ENCODE measurements at places on chromosomes 12 and 14.

GRCh38 chr14:97924922-97925613, 1127.9 kb downstream of the VRK1 start:
- DNase-seq = no peak

GRCh38 chr14:25803386-25804018, 753.6 kb upstream of the STXBP6 start:
- DNase-seq = no peak

DNA sequence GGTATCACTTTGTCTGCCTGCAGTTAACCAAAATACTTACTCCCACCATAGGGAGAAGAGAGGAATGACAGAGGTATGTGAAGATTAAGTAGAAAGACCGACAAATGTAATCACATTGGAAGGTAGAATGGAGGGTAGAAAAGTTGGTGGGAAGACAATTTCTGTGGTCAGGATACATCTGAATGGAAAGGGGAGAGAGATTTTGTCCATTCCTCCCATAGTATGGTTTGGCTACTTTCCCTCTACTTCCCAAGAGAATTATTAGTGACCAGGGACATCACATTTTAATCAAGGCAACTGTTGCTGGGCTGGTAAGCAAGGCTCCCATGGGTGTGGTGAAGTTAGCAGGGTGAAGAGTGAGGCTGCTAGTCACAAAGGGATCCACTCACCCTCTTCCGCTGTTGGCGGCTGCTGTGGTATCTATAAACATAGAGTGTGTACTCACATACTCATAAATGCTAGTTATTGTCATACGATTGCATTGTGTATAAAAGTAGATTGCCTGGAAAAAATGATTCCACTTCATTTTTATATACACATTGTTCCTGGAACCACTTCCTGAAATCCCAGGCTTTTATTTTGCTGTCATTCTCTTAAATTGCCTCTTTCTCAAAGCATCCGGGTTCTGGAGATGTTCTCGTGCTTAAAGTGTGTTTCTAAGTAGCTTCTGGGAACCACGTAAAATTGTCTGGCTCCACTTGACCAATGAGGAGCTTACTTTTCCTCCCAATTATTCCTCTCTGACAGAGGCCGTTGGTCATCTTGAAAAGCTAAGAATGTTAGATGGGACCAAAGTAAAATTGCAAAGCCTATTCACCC, 413.1 kb downstream of the ZFP36L1 start:
- DNase-seq = no peak

DNA sequence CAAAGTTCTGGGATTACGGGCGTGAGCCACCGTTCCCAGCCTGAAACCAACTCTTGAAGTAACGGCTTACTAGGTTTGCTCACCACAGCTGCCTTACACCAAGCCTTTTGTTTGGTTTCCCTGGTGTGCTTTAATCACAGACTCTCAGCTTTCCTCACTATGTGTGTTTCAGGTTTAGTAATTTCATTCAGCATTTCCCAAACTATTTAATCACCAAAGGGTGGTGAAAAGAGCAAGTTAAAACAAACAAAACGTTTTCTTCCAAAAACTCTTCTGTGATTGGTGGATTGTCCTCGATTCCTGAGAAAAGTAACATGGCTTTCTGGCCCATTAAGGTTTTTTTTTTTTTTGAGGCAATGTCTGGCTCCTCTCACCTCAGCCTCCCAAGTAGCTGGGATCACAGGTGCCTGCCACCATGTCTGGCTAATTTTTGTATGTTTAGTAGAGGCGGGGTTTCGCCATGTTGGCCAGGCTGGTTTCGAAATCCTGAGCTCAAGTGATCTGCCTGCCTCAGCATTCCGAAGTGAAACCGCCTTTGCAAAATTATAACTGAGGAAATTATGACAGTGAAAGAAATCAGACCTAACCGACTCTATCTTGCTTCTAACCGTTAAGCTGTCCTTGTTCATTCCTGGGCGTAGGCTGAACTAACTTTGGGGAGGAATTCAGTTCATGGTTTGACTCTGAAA, 1.5 kb upstream of the ZFYVE26 start:
- DNase-seq = no peak

- DNase-seq = no peak
Measured at GRCh38 chr14:105258846-105259245, 10.5 kb downstream of the BTBD6 start.

DNA sequence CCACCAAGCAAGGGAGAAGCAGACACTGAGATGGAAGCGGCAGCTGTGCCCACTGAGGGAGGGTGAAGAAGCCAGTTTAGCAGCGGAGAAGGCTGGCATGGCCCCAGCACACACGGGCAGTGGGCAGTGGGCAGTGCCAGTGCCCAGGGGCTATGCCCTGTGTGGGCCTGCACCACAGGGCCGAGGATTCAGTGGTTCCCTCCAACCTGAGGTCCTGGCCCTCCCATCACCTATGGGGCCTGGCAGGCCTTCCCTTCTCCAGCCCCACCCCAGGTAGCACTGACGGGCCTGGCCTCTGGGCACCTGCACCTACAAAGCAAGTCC, 81.1 kb downstream of the ITPK1 start:
- no peak for DNase-seq

DNA sequence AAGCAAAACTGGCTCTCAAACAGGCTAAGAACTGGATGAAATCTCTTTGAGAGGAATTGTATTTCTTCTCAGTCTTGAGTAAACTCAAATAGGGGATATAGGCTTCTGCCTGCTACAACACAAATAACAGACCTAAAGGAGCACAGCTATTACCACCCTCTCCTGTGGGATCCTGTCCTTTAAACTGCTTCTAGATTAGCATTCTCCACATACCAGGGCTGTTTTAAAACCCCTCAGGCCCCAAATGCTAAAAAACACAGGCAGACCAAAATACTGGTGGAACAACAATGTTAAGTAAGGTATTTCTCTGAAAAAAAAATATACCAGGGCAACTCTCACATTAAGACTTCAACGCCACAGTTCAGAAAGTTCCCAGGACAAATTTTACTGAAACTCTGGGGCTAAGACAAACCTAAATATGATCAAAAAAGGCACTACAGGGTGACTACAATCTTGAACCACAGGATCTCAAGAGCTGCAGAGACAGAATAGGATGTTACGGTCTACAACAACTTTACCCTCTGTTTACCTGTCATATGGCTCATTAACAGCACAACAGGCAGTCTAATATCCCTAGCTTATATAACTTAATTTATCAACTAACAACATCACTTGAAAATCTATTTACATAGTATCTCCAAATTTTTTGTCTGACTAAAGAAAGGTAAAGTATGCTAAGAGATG, 7.2 kb downstream of the CPNE8 start:
- DNase-seq = no peak

DNA sequence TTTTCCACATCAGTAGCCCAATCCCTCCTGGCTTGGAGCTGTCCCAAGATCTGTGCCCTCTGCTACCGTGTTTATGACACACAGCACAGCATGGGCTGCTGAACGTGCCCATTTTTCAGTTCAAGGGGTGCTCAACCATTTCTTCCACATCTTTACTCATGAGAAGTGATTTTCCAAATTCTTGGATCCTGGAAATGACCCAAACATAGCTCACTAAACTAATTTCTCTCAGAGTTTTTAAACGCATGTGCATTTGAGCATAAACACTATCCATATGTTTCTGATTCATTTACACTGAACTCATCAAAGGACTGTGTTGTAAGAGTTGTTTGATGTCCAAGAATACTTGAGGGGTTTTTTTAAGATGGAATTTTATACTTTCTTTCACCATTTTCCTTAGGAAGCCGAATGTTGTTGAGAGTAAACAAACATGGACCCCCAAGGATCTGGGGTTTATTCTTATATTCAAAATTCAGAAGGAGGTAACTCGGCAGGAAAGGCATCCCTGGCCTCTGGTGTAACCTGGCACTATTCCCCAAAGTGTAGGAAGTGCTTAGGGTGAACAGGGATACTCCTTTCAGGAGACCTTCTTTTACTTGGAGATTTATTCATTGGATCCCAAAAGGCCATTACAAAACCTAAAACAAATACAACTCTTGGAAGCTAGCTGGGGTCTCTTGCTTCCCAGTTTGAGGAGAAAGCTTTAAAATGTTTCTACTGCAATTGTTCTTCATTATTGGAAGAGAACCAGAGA, 215.0 kb downstream of the BMP4 start:
- DNase-seq = no peak

GRCh38 chr12:96136161-96136560, 58.0 kb upstream of the ELK3 start:
- no peak for DNase-seq

DNA sequence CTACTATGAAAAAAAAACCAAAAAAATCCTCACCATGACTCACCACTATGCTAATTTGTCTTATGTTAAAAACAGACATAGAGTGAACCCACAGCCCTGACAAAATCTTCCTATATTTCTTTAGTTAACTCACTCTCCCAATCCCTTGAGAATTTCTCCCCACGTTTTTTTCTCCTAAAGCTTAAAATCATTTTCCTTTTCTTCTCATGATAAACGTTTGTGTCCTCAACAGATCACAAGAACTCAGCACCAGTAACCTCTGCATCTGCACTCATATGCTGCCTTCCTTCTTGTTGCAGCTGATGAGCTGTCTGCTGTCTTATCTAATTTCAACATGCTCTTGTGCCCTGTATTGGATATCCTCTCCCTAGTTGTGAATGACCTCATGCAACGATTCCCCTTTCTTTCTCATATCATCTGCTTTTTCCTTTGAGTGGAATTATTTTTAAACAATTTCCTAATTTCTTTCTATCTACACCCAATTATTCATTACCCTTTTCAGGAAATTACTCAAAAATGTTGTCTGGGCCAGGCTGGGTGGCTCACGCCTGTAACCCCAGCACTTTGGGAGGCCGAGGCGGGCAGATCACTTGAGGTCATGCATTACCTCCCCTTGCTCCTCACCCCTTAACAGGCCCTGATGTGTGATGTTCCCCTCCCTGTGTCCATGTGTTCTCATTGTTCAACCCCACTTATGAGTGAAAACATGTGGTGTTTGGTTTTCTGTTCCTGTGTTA, 427.5 kb upstream of the MGAT4C start:
- DNase-seq = no peak
